ENCODE measurements at places on chromosomes 4 and X.

DNA sequence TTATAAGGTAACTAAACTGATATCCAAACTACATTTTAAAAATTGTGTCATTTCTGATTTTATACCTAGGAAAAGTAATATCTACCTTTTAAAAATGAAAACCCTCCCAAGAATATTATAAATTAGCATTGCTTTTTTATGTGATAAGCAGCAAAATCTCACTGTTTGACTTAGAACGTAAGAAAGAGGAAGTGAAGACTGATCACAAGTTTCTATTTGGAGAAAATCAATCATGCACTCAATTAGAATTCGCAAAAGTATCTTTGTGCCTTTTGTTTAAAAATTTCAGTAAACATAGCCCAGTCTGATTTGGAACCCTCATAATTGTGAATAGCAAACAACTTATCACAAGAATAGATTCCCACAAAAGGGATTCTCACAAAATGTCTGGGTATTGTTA is 142.7 kb downstream of the TENM3 start:
- DNase-seq: no peak

GRCh38 chr4:120286813-120287212 is 220.2 kb upstream of the MAD2L1 start:
- no peak for DNase-seq

DNA sequence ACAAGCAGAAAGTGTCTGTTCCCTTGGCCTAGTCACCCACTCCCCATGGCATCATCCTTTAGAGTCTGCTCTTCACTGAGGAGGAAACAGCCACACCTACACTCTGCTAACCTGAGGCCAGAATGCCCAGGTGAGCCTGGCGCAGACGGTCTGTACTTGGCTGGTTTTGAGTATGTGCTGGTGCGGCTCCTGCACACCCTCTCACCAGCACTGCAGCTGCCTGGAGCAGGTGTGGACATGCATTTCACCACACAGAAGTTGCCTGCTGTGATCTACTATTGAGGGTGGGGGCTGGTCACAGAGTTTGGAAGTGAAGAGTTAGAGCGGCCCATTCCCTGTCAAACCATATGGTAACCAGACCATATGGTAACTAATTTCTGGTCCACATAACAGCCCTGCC is 39.5 kb downstream of the KANTR start:
- DNase-seq: no peak

DNA sequence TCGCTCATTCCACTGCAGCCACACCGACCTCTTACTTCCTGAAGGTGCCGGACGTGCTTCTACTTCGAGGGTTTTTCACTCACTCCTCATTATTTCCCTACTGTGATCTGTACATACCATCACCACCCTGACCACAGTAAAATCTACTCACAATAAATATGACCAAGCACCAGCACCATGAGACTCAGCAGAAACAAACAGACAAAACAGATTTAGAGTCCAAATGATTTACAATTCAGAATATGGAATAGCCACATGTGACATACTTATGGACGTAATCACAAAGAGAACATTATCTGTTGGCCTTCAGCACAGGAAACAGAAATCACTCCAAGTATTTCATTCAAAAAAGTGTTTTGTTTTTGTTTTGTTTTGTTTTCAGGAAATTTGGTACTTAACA is 16.1 kb upstream of the KLB start:
- no peak for DNase-seq

- DNase-seq: no peak
Measured at GRCh38 chrX:97556359-97556758, 672.7 kb downstream of the RPA4 start.

DNA sequence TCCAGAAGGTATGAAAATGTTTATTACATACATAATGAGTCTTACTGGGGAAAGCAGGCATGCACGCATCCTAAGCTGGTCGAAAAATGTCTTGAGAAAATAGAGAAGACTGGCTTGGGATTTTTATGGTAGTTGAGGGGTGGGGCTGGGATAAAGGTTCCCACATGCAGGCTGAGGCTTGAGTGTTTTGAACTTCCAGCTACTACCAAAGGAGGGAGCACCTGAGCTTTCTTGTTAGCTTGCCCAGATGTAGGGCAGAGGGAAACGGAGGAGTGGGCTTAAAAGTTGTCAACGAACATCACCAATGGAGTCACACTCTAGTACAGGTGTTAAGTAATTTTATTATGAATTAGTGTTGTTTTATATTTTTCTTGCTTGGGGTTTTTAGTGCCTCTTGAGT is 39.6 kb upstream of the SRPX start:
- no peak for DNase-seq

- DNase-seq: peak; percentile 82
Measured at GRCh38 chr4:184267673-184268583, 50.3 kb upstream of the ENPP6 start.

DNA sequence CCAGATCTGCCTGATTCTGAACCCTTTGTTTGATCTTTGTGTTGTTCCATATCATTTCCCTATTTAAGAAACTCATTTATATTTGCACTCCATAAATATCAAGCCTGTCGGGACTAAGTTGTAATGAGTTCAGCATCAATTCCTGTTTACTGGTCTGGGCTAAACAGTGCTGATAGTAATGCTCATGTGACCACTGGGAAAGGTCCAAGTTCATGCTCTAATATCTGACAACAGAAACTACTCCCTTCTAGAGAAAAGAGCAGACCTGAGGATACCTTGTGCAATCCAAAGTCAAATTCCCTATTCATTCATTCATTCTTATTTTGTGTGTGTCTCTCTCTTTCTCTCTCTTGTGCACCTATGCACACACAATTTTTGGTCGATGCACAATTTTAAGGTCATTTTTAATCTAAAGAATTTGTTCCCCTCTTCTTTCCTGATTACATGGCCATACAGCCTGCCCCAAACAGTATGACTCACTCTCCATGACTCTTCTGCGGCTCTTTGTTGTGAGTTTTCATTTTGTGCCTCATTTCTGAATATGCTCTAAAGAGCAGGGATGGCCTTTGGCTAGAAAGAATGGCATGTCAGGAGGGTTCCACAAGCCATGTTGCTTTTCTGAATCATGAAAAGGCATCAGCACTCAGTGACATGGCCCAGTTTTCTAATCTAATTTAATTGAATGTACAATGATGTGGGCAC is 664.3 kb downstream of the RPA4 start:
- no peak for DNase-seq

GRCh38 chr4:182143822-182144625 is 99.2 kb upstream of the TENM3 start:
- no peak for DNase-seq

DNA sequence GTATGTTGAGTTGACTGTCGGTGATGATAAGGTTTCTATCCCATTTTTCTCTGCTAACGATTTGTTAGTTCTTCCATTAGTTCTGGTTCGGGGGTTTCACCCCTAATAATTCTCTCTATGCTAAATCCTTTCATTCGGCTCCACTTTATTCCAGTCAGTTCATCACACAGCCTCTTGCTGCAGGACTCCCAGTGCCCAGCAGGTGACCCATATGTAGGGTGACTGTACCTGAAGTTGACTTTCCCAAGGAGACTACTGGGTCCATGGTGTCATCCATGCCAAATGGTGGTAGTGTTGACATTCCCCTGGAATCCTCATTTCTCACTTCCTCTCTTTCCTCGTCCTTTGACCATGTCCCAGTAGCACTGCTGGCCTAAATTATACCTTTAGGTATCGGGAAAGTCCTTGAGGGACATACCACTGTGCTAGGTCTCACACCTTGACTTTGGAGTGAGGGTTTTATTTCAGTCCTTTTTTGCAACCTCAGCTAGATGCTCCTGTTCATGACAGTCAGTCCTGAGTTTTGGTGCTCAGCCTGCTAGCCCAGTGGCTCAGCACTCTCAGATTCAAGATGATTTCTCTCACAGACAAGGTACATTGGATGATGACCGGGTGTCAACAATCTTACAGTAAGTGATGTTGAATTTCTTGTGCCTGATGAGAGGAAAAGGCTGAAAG is 105.1 kb upstream of the ARHGAP24 start:
- no peak for DNase-seq

DNA sequence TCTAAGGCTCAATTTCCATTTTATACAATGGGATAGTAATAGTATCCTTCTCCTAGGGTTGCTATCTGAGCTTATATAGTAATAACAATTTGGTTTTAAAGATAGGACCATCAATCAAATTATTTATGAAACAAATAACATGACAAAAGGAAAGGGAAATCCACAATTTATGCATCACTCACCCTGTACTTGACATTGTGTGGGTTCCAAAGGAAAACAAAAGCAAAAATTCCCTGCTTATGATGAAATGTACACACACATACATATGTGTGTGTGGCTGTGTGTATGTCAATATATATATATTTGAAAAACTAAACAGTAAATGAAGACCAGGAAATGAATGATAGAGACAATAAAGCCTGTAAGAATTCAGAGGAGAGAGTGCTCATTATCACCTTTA is 2.9 kb upstream of the TNIP3 start:
- DNase-seq: no peak

- no peak for DNase-seq
Measured at GRCh38 chr4:37549041-37549440, 137.1 kb downstream of the RELL1 start.

GRCh38 chr4:99207911-99208718 is 10.9 kb downstream of the ADH6 start:
- no peak for DNase-seq

DNA sequence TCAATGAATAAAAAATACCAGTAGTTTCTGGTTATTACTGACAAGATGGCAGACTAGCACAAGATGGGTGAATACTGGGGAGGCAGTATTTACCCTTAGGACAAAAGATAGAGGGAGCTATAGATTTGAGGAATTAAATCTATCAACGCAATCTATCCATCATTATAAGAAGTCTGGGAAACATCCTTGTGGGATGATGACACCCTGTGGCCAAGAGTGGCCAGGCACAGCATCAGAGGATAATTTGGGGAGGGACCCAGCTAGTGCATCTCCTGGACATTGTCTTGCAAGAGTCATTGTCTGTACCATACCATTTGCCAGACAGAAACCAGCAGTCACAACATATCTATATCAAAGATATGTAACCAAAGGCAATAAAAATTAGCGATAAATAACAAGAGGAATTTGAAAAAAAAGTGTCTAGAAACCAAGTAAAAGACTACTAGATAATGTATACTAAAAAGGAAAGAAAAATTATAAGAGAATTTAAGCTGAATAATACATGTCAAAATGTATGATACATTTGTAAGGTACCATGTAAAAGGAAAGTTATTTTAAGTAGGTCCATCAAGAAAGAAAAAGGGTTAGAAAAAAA is 22.9 kb downstream of the KCTD8 start:
- no peak for DNase-seq

- no peak for DNase-seq
Measured at GRCh38 chrX:13550346-13550745, 19.1 kb upstream of the EGFL6 start.

DNA sequence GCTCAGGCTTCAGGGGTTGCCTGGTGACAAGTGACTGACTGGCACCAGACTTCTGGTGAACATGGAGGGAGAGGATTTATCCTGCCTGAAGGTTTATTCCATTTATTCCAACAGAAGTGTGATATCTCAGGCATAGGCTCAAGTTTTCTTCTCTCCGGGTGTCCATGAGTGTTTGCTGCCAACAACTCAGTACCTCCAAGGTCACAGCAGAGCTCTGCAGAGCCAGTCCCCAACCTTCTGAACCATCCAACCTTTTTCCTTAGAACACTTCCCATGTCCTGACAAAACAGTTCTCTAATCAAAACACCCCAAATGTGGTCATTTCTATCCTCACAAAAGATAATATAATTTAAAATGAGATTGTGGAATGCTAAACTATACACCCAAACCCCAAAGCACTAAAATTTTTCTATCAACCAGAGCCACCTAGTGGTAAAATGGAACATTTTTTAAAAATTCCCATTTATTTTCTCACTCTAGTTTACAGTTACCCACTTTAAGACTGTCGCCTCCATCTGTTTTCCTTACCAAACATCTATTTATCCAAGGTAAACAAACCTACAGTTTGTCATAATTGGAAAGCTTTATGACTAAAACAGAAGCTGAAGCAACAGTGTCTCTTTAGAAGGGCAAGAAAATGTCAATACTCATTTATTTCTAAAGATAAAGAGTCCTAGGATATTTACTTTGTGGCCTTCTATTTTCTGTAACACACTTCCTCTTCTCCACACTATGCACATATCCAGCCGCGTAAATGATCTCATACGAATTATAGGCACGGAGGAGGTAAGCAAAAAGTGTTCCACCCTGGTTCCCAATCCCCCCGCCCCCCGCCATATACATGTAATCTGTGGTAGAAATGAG is 39.5 kb downstream of the TMEM154 start:
- no peak for DNase-seq

GRCh38 chrX:36867143-36867542 is 141.0 kb upstream of the FAM47C start:
- DNase-seq: no peak

DNA sequence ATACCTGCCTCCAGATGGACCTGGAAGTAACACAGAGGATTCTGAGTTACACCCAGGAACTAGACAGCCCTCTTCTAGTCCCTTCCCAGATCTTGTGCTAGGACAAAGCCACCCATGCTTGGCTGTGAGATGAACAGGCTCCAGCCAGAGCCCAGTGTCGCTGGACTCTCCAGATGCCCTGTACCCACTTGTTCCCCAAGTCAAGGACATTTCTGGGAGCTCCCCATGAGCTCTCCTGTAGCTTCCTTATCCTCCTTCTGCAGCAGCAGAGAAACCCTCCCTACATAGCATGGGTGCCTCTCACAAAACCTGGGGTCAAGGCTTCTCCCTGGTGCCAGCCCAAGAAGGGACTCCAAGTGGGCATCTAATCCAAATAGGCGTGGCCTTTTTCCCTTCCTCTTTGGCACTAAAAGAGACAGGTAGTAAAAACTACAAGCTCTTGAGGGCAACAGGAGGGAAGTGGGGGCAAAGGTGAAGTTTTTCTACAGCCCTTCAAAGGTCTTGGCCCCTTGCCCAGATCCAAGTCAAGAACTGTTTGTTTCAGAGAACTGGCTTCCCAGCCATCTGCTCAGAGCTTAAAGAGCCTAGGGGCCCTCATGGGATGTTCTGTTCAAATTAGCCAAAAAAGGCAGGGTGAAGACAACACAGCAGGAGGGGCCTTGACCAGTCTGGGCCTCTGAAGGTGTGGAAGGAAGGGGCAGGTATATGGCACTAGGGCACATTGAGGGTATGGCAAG is 8.5 kb upstream of the ERCC6L start:
- no peak for DNase-seq

- no peak for DNase-seq
Measured at GRCh38 chr4:7109169-7109568, 41.3 kb upstream of the GRPEL1 start.

GRCh38 chrX:53476371-53476770 is 42.2 kb upstream of the HSD17B10 start:
- DNase-seq: no peak

GRCh38 chr4:102563000-102563399 is 61.8 kb downstream of the NFKB1 start:
- no peak for DNase-seq

- no peak for DNase-seq
Measured at GRCh38 chr4:137705171-137705783, 173.0 kb upstream of the PCDH18 start.

- DNase-seq: no peak
Measured at GRCh38 chrX:9436812-9437211, 28.0 kb upstream of the TBL1X start.

DNA sequence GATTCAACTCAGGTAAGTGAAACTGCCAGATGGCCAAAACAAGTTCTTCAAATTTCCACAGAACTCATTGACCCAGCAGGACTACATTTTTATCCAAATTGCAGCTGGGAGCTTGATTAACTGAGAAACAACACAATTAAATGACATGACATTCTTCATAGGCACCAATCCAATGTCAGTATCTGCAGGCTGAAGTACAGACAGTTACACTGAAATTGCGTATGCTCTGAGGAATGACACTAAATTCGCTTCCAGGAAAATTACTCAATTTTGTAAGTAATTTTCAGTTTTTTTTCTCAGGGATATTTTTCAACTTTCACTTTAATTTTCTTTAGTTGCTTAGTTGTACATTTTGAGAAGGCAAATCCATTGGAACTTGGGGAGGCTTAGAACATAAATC is 4.5 kb downstream of the C1GALT1C1 start:
- DNase-seq: no peak

Data from stimulated activated CD4-positive, alpha-beta T cell treated with anti-CD3 and anti-CD28 coated beads, Interleukin-4, amount 100 ng/mL, for 24 hours (primary cell).